ENCODE measurements at places on chromosomes 5 and 9.

- DNase-seq = no peak
Measured at GRCh38 chr9:129281506-129282145, 103.6 kb upstream of the IER5L start.

DNA sequence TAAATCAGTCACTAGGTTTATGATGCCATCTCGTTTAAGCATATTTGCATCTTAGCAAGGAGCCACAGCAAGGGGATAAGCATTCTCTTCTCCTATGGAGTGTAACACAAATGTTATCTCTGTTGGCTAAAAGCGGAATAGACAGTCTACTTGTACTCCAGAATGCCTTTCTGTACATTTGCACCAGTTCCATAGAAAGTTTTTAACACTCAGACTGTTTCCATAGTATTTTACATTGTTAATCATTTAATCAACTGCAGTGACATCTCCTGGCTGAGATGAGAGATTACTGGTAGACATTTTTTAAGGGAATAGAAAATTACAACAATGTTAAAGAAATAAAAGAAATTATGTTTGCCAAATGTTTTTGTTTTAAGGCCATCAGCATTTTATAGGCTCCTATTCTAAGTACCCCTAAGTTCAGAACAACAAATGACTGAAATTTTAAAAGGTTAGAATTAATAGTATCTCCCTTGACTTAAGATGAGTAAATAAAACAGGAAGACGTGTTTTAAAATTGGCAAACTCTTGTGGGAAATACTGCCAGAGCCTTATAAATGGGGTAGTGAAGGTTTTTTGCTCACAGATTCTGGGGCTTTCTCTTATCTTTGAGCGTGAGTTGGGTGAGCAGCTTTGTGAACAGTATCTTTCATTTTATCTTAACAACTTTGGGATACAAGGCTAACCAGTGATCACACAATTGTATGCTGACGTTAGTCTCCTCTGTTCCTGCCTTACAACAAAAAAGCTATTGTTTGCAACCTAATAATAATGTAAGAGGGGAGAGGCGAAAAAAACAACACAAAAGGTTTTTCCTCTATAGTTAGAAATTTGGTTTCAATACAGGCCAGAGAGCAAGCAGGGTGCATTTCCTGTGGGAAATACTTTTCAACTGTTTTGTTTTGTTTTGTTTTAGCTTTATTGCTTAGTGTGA is 294.3 kb downstream of the FBXL7 start:
- peak; percentile 6 for DNase-seq

- DNase-seq = peak; percentile 74
Measured at GRCh38 chr5:151234476-151235238, 10.8 kb upstream of the CCDC69 start.

DNA sequence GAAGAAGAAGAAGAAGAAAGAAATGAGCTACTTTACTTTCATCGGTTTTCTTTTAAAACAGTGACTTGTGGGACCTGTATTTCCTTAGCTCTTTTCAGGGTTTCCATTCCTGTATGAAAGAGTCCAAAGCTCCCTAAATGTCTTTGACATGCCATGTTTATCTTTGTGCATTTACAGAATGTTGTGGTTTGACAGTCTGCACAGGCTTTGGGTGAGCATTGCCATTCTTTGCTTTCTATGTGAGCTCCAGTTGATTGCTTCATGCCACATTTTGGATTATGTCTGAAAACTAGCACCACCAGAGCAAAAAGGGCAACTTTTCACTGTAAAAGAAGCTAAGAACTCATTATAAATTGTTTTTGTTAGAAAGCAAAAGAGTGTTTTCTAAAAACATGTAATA is 733.4 kb downstream of the TLE4 start:
- DNase-seq = no peak

DNA sequence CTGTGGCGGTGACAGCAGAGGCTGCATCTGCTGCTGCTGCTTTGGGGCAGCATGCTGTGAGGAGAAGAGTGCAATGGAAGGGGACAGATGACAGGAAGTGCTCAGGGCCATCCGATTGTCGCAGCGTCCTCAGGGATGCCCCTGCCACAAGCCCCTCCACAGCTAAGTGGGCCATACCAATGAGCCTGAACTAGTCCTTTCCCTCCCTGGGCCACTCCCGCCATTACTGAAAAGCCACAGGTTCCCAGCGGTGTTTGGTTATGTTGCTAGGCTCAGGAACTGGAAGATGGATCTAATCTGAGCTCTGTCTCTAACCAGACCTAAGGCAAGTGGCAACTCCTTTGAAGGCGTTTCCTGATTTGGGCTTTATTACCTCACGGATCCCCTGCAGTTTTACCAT is 109.2 kb downstream of the GAPVD1 start:
- DNase-seq = no peak

DNA sequence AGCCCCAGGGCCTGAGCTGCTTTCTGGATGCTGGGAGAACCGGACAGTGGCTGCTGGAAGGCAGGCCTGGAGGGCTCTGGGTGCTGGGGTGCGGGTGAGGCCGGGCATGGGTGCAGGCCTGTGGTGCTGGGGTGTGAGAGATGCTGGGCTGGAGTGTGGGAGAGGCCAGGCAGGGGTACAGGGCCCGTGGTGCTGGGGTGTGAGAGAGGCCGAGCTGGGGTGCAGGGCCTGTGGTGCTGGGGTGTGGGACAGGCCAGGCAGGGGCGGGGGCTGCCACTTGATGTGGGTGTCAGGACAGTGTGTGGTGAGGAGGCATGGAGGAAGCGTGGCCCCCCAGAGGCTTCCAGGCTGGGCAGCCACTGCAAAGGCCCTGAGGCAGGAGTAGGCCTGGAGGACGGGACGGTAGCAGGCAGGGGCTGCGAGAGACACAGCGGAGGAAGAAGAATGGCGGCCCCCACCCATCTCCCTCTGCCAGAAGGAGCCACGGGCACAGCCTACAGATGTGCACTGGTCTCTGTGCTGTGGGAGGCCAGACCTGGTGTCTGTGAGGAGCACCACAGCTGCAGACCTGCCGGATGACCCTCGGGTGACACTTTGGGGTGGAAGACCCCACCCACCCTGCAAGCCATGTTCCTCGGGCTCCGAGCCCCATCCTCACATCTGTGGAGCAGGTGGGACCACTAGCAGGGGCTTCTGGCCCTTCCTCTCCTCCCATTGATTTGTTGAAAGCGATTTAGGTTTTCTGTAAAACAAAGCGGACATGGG is 9.3 kb downstream of the NKD2 start:
- DNase-seq = no peak

GRCh38 chr5:180253036-180253824 is 38.7 kb downstream of the MAPK9 start:
- DNase-seq = no peak

DNA sequence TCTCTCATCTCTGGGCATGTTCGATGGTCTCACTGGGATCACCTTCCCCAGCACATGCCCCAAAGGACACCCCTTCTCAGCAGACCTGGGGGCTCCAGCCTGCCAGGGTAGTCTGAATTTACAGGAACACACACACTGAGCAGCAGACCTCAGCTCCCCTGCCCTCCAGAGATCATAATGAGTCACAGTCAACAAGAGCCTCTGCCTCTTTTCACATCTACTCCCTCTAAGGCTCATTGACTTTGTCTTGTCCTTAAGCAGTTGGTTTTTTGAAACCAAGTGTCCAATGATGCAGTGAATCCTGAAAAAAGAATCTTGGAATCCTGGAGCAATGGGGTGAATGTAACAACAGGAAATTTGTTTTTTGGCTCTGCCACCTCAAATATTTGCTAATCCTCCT is 20.8 kb downstream of the GABBR2 start:
- no peak for DNase-seq

- DNase-seq = peak; percentile 73
Measured at GRCh38 chr9:1869843-1870242, 145.3 kb upstream of the SMARCA2 start.

DNA sequence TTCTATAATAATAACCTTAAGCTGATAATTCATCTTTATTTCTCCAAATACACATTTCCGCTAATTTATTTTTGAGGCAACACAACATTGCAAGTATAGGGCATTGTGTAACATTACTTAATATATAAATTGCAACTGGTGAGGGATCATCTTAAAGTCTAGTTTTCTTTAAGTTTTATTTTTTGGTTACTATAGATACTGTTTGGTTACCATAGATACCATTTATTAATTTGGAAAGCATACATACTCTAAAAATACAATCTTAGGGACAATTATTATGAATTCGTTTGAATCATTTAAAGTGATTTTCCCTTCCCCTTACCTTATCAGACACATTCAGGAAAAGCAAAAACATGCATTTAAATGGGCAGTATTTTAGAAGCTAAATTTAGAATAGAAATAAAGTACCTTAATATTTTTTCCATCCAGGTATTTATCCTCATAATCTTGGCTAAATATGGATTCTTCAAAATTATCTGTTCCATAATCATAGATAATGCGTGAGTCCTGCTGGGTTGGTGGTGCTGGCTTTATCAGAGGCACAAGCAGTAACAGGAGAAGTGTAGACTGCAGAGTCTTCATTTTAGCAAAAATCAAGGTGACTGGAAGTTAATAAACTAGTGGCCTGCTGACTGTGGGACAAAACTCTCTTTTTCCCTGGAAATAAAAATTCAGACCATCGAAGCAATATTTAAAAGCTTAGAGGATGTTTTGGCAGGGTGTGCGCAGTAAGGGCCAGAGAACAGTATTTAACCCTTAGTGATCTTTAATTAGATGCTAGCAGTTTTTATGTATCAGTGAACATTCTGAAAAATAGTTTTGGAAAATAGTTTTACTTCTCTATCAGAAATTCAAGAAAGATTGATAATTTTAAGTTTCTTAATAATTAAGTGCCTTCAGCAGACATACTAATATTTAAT is 1.3 kb downstream of the OGN start:
- DNase-seq = no peak

GRCh38 chr9:87276327-87276841 is 221.3 kb upstream of the DAPK1 start:
- DNase-seq = no peak

DNA sequence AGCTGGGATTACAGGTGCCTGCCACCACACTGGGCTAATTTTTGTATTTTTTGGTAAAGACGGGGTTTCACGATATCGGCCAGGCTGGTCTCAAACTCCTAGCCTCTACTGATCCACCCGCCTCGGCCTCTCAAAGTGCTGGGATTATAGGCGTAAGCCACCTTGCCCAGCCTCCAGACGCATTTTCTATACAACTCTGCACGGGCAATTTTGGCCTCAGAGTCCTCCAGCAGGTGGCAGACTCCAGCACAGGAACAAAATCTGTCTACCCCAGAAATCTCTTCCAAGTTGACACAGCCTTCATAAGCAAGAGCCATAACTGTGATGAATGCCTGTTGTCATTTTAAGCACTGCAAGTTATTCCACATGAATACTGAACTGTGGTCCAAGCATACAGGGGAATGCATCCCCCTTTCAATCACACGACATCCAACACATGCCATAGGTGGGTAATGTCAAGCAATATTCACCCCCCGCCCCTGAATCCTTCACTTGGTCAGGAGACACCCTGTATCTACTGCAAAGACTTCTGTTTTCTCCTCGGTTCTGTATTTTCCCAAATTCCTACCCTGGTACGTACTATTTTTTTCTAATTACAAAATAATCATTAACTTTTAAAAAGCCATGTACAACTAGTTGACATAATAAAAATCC is 50.8 kb downstream of the ALDH7A1 start:
- DNase-seq = peak; percentile 75

DNA sequence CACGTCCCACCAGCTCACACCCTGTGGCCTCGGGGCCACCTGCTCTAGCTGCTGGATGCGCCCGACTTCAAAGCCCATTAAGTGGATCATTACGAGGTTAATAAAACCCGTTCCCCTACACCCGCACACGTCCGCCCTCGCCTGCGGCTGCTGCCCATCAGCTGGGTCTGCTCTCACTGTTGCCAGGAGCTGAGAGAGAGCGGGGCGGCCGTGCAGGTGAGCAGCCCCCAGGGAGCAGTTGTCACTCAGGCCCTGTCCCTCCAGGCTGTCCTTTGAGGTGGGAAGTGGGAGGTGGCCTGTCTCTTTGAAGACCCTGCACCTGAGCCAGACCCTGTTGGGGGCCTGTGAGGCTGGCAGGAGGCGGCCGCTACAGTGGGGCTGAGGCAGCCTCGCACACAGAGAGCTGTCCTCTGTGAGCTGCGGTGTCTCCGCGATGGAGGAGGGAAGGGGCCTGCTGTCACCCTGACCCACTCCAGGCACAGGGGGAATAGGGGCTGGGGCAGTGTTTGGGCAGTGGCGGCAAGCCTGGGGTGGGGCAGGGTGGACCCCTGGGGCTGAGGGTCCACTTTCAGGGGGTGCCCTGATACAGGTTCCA is 12.8 kb upstream of the UNC5A start:
- DNase-seq = no peak

GRCh38 chr9:110996436-110997220 is 41.6 kb downstream of the LPAR1 start:
- no peak for DNase-seq

- peak; percentile 63 for DNase-seq
Measured at GRCh38 chr9:114611516-114612271, 603 bp downstream of the TMEM268 start.

- DNase-seq = no peak
Measured at GRCh38 chr9:108002371-108002956, 512.9 kb upstream of the KLF4 start.

DNA sequence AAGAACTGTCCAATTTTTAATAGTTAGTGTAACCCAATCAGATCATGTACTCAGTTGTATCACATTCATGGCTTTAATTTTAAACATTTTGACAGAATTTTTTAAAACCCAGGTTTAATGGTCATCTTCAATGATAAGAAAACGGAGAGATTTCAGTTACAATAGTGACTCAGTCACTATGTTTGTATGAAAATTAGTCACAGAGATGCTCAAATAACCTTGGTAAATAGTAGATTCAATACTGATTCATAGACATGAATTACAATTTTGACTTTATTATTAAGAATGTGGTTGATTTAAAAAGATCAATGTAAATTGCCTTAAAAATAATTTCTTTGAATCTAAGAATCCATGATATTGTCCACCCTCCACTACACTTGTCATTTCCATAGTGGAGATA is 64.6 kb upstream of the TYRP1 start:
- no peak for DNase-seq

Data from NAMALWA (cell line).